ENCODE measurements at places on chromosomes 1 and 21.

DNA sequence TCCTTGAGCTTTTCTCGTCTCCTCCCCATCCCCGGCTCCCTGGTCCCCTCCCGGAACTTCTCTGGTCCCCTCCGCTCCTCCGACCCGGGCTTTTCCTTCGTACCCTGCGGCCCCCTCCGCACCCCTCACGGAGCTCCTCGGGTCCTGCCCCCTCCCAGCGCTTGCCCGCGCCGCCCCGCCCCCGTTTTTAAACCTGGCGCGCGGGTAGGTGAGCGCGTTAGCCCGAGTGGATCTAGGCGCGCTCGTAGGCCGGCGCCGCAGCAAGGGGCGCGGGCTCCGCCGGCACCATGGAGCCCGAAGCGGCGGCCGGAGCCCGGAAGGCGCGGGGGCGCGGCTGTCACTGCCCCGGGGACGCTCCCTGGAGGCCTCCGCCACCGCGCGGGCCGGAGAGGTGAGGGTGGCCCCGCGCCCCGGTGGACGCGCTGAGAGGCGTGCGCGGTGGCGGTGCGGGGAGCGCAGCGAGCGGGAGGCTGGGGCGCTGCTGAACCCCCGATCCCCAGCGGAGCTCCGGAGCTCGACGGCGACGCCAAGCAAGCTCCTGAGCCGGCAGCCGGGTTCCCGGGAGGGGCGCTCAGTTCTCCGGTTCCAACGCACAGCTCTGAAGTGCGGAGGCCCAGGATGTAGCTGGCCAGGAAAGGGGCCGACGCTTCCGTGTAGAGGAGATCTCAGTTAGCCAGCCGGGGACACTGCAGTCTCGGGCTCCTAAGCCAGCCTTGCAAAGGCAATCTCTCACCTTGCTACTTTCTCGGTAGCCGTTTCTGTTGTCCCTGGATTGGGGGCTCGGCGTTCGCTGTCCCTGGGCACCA, at the start of gene RIPPLY3:
Gene RIPPLY3 (plus strand): TSS at position 217 of the 806 bp plus-strand sequence. CDS start 71 bp downstream, at position 288.
- DNase-seq, result peak; percentile 6

DNA sequence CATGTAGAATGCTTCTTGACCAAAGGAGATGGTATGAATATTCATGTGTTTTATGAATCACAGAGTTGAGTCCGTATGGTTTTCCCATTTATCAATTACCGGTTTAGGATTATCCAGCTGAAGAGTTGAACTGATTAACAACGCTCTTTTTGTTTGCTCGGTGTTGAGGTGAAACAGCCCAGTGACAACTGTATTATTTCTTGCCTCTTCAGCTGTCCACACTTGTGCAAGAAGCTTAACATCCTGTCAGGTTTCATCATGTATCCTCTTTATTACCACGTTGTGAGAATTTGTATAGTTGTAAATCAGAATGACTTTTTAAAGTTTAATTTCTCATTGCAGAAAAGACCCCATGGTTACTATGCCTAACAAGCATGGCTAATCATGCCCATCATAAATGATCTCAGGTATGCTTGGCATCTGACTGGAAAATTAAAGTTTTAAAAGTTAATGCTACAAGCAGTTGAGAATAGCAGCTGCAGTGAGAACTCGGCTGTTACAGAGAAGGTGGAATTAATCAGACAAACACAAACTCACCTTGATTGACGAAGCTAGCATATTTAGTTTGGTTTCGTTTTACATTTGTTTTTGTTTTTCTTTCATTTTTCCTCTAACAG, 563.2 kb upstream of the ADGRL2 start:
- no peak for DNase-seq

DNA sequence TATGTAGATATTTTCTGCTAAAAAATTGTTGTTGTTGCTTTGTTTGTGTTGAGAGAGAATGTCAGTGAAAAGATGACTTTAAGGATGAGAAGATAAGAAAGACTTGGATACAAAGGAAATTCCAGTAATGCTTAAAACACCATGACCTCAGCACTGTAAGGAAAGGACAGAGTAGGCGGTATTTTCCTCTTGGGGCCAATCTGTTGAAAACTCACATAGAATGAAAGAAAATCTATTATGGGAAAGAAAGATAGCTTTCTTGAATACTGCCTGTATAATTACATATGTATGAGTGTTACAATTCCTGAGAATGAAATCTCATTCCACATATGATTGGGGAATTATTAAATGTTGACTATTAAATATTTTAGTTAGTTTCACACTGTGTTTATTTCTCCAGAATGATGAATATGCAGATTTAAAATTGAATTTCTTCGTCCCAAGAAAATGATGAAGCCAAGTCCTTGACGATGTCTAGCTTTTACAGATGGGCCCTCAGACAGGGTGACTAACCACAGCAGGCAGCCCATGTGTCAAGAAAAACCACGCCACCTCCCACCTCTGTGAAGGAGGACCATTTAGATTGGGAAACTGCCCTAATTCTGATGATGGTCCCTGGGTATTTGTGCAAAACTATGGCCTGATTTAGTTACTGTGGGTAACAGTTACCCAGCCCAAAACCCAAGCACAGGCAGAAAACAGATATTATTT, 49.7 kb upstream of the LMO4 start:
- peak; percentile 55 for DNase-seq

DNA sequence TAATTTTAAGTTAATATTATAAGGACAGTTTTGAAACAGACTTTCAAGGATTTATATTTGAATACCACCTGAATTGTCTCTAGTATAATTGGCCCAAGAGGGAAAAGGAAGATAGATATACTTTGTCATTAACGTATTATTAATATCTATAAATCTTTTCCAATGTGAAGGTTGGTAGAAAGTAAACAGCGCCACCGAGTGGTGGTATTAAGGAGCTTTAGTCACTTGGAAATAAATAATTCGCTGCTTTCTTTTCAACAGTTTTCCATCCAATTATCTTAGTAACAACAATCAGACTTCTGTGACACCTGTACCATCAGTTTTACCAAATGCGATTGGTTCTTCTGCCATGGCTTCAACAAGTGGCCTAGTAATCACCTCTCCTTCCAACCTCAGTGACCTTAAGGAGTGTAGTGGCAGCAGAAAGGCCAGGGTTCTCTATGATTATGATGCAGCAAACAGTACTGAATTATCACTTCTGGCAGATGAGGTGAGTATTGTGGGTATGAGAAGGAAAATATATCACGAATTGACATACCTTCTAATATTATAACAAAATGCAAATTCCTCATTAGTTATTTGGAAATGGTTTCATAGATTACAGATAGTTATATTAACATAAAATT, 37.7 kb downstream of the SH3GLB1 start:
- DNase-seq, result peak; percentile 60

DNA sequence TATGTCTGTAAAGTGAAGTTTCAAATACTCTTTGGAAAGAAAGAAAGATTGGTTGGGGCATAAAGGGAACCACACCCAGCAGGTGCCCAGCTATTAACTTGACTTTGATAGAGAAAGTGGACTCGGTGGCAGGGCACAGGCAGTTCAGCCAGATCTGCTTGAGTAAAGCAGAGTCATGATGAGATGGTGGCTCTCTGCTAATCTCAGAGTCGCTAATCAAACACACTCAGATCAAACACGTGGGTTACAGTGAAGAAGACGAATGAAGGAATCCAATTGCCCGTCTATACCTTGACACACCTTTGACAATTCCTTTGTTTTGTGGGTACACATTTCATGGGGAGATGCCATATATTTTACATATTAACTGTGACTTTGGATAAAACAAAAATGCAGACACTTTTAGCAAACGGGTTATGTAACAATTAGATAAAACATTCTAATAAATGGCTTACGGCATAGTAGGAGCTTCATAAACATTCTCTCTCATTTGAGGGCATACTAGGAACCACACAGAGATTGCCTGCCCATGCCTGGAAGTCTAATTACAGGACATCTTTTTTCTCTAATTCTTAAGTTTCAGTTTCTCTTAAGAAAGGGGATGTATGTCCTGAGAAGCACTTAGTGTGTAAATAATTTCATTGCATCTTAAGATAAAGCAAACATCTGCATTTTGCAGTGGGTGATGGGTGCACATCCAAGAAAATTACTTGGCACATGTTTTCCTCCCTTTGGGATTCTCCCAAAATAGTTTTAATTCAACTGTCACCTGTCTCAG, 7.2 kb downstream of the CBR1 start:
- peak; percentile 35 for DNase-seq

DNA sequence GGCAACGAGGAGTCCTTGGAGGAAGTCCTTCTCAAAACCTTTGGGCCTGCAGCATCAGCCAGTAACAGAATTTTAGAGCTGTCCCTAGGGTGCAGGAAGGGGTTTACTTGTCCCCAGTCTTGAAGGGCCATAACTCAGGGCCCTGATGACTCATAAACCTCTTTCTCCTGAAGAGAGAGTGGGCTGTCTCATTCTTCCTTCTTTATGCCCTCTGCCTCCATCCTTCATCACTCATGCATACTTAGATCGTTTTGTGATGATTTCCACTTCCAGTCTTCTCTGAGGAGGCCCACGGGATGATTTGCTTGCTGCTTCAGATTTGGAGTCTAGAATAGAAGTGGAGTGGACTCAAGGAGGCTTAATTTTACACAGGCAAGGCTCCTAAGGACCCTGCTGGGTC, 60.2 kb downstream of the NDUFS5 start:
- DNase-seq, result no peak

- DNase-seq, result no peak
These were observed 3.6 kb upstream of the KCNA10 start for GRCh38 chr1:110522560-110522959.

DNA sequence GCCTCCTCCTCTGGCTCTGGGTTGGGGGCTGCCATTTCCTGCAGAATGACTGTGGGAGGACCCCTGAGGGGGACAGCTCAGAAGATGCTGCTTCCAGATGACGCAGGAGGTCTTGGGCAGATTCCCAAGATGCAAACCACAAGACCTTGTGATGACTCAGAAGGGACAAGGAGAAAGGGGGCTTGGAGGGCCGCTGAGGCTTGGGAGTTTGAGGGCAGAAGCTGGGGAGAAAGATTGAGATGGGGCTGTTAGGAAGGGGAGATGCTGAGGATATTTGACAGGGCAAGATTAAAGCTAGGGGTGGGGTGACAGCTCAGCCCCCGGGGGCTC, 7.5 kb downstream of the PTPRU start:
- no peak for DNase-seq

GRCh38 chr1:57431400-57431799, 7.5 kb upstream of the DAB1 start:
- no peak for DNase-seq

DNA sequence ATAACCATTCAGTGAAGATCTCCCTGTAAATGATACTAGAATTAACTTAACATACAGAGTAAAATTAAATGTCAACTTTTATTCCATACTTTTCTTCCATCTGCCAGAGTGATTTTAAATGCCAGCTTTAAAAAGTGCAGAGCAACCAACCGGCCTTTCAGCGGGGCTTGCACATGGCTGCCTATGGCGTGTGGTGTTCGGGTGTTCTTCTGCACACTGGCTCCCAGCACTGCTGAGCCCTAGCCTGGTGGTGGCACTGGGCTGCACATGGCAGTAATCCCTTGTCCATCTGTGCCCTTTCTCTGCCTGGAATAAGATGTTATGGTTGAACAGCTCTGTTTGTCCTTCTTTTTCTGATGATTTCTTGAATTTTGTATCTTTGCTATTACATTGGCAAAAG, 156.3 kb downstream of the SNX7 start:
- no peak for DNase-seq

GRCh38 chr1:239237912-239238311, 148.5 kb upstream of the CHRM3 start:
- no peak for DNase-seq

- no peak for DNase-seq
These were observed 56.7 kb upstream of the ATP1A1 start for GRCh38 chr1:116316373-116316772.

DNA sequence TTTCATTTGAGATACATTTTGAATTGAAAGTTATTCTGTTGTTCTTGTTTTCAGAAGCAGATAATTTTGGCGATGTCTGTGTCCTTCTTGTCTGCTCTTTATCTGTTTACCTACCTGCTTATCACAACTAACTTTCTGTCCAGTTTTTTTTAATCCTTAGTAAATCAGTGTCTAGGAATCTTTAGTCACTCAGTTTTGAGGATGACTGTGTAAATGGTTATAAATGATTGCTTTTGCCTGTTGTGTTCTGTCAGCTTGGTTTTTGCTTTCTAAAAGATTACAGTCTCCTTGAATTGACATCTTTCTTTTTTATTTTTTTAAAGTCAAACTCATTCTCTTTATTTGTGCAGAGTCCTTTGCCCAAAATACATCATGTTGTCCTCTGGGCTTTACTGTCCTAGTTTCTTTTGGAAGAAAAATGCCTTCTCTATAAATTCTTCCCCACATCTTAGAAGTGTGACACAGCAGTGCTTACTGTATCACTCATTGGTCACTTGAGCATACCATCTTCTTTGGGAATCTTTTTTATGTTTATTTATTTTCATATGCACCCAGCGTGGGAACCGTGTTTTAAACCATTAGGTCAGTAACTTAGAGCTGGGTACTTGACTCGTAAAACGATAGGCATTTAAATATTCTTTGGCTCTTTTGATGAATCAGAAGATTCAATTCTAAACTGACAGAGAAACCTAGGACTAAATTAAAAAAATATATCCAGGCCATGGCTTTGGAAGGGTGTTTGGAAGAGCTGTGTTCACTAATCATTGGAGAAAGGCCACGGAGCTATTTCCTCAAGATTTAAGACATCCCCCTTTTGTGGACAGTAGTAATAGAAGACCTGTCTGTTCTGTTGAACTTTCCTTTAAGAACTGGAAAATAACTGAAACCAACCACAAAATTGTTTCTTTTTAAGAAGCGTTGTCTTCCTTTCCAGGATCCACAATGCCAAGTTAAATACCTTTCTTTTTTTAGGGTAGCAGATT, 20.9 kb downstream of the LAMC1 start:
- DNase-seq, result no peak

DNA sequence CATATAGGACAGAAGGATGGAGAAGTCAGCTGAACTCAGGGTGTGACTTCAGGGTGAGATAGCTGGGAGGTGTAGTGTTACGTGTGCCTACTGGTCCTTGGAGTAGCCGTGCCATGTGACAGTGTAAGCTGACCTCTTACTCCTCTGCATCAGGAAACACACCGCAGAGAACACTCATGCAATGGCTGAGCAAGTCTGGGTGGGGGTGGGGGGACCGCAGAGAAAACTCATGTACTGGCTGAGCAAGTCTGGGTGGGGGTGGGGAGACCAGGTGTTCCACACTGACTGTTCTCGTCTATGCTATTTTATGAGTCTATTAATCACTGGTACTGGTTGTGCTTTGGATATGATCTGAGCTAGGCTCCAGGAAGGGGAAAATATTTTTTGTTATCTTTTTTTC, 233.1 kb downstream of the PAPPA2 start:
- no peak for DNase-seq

- DNase-seq, result peak; percentile 79
These were observed 122.2 kb upstream of the HOOK1 start for GRCh38 chr1:59692591-59692990.

DNA sequence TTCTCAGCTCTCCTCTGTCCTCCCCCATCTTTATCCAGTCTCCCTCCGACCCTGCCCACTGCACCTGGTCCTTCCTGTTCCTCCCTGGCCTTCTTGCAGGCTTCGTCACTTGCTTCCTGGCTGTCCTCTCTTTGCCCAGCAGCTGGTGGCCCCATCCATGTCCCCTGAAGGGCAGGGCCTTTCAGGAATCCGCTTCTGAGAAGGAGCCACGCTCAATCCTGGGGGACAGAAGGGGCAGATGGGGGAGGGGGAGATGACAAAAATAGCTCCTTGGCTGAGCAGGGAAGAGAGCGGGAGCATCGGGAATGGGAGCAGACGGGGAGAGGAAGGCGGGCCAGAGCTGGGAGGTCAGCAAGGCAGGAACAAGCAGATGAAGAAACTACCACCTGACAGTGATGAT, 40.7 kb downstream of the SLC30A1 start:
- no peak for DNase-seq

Measured in suppressor macrophage treated with lipopolysaccharide for 1 hour (primary cell).